SK-MEL-5 (cell line): ENCODE measurements at places on chromosomes 6 and 20. TPM values are rescaled to one million over a fixed set of nuclear protein-coding genes. Genes with fewer than 3 reads are reported as not detected.

The RSPH9 gene
- total RNA-seq: 1.1 and 1.7 TPM in 2 replicates

The AGER gene
- 0.35 and 0.85 TPM in 2 replicates for total RNA-seq

DNA sequence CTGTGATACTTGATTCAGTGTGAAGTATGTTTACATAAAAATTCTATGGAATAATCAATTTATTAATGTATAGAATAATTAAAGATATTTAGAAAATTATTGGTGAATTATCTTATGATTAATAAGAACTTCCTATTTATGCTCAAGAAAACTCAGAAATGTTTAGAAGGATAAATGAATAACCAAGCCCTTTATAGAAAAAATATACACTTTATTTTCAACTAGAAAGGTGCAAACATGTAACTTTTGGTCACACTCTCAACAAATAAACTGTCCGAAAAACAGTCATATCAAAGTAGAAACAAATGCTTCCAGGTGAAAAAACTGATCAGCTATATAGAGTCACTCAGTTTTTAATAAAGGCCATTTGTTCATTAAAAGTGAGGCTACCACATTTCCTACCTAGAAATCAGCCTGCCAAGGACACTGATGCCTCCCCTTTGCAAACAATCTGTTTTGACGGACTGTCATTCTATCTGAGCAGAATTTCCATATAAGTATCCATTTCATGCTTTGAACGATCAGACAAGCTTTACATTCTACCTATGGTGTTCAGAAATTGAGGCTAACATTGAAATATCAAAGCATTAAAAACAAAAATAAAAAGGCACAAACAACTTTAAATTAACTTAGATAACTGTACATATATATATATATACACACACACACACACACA lies 3.0 kb downstream of the CCN2 start:
- DNase-seq: no peak

DNA sequence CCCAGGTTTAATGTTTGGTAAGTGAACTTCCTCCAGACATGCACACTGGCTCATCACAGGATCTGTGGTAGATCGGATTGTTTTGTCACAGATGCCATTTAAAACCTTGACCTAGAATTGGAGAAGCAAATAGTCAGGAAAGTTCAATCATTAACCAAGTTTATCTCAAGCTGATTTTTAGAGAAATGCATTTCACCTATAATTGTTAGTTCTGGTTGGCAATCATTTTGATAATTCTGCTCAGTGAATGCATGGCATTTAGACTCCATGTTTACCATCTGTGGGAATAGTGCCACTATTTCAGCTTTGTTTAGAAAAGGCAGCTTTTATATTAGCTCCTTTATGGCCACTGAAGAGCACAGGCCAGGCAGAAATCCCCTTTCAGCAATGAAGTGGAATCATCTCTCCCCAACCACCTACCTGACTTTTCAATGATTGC lies 73.9 kb upstream of the IPCEF1 start:
- no peak for DNase-seq

DNA sequence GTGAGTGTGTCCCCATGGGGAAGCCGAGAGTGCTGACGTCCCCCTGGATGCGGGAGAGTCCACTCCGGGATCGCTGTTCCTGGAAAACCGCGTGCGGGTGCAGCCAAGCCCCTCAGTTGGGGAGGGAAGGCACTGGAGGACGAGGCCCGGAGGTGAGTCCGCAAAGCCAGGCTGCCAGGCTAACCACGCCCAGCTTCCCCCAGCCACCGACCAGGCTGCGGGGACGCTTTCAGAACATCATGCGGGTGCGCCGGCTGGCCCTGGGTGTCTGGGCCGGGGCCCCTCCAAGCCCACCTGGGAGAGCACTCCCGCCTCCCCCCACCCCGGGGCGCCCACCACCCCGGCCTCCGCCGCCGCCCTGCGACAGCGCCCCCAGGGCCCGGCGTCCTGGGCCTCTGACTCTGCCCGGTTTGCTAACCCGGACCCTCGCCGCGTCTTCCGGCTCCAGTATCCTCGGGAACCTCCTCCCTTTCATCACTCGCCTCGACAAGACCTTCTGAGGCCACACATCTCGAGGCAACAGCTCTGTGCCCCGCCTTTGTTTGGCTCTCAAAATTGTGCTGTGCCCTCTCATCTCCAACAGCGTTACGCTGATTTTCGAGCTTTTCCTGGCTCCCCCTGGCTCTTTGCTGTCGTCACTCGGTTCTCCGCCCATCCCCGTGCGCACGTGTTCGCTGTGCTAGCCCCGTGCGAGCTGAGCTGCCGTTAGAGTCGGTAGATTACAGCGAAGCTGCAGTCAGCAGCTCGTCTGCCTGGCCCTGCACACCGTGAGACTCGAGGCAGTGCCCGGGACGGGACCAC lies 47.1 kb upstream of the ENTPD6 start:
- no peak for DNase-seq

GRCh38 chr6:111793711-111794111 lies 79.5 kb downstream of the FYN start:
- no peak for DNase-seq
